ENCODE measurements at places on chromosomes 5 and 9.

DNA sequence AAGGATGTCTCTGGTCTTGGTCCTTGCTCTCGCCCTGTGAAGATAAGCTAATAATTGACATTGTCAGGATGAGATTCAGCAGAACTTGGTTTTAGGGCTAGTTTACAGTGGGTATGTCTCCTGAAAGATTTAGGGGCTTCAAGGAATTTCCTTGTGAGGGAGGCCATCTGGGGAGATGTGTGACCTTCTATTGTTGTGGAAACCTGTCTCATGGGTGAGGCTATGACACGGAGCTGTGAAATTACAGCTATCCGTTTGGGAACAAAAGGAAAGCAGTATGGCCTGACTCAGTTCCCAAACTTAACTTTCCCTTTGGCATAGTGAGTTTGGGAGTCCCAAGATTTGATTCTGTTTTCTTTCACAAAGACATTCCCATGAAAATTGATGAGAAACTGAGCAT is 142.0 kb downstream of the PARP8 start:
- DNase-seq = no peak

GRCh38 chr5:32794086-32794485 is 83.0 kb downstream of the NPR3 start:
- no peak for DNase-seq

- no peak for DNase-seq
These were observed 61.6 kb downstream of the SETX start for GRCh38 chr9:132293145-132293721.

- DNase-seq = no peak
These were observed 282.4 kb downstream of the EFNA5 start for GRCh38 chr5:107388141-107388861.

DNA sequence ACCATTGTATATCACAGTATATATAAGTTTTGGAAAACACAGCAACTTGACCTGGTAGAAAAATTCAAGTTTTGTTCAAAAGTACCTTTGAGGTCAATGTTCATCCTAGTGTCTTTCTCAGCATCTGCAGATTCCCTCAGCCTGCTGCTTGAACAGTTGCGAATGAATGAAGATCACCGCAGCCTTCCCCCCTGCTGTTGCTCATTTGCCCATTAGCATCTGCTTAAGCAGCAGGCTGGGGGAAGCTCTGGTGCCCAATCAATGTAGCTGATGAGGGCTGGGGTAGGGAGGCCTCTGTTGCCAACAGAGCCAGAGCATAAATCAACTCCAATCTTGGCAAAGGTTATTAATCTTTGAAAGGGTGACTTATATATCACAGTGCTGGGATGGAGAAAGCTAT is 586.5 kb upstream of the PTPRD start:
- no peak for DNase-seq

DNA sequence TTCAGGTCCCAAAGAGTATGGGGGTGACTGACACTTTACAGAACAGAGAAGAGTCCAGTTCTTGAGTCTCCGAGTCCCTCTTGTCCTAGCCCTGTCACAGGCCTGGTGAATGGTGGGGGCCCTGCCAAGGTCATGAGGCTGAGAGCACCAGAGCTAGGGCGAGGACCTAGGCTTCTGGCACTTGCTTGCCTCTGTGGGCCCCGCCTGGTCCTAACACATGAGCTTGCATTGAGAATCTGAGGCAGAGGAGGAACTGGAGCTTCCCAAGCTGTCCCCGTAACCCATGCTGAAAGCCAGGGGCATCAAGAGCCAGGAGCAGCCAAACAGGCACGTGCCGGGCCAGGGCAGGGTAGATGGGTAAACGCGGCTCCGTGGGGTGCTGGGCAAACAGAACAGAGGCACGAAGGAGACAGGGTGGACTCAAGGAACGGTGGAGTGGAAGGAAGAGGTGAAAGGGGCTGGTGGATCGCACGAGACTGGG is 41.3 kb downstream of the JADE2 start:
- no peak for DNase-seq

DNA sequence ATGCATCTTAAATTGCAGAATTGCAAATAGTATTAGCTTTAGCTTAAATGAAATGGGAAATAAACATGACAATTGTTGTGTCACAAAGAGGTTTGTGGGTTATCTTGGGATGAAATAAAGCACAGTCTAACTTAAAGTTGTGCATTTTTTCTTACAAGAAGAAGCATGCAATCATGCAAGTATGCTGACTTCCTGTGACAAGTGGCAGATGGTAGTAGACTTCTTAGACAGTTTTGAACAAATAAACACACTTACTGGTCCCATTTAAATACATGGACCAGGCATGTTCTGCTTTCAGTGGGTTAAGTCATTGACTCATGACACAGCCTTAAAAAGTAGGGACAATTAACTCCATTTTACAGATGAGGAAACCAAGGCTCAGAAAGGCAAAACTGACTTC is 15.9 kb upstream of the C5orf63 start:
- DNase-seq = no peak

DNA sequence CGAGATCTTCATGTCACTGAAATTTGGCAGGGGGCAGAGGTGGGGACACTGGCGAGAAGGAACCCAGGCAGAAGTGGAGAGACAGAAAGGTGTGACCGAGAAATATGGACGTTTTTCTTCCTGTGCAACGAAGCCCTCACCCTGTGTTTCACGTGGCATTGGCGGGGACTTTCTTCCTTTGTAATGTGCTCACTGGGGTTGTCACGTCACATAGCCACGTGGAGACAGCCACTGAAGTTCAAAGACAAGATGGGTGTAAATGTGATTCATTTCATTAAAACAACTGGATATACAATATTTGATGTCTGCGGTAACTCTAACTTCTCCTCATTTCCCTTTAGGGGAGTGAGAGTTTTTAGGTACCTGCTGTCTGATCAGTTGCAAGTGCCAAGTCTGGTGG is 225.7 kb downstream of the FSTL4 start:
- DNase-seq = no peak

GRCh38 chr9:3244963-3245653 is 280.7 kb downstream of the RFX3 start:
- DNase-seq = no peak

- DNase-seq = no peak
These were observed 220.0 kb downstream of the MARCHF11 start for GRCh38 chr5:15959370-15960164.

- no peak for DNase-seq
These were observed 85.8 kb upstream of the DMRT1 start for GRCh38 chr9:755454-756381.

- no peak for DNase-seq
These were observed 36.0 kb downstream of the BNIP1 start for GRCh38 chr5:173180331-173180730.

- DNase-seq = no peak
These were observed 2.0 kb downstream of the UBE2R2 start for GRCh38 chr9:33818847-33819500.

- no peak for DNase-seq
These were observed 9.4 kb upstream of the ADAMTS12 start for GRCh38 chr5:33901156-33901555.

Measured in stimulated activated CD8-positive, alpha-beta memory T cell treated with anti-CD3 and anti-CD28 coated beads, Interleukin-7, amount 100 ng/mL, for 1 hour (primary cell).